ENCODE measurements at places on chromosomes 6 and 20.

- no peak for DNase-seq
Observed at GRCh38 chr6:55874316-55874715, 1.1 kb downstream of the BMP5 start.

- DNase-seq: no peak
Observed at GRCh38 chr20:43590036-43590391, 723 bp upstream of the IFT52 start.

DNA sequence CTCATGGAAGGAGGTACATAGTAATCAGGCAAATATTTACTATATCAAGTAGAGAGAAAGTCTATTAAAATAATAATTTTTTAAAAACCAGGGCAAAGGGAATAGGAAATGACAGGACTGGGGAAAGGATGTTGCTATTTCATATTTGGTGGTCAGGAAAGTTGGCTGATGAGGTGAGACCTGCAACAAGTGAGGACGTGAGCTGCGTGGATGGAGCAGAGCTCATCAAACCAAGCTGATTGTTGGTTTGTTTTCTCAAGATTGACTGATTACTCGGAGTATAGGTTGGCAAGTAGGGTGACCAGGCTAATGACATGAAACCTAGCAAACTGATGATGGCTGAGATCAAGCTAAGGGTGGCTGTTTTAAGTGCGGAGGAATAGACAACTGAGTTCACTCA is 6.0 kb downstream of the GJA1 start:
- no peak for DNase-seq

- no peak for DNase-seq
Observed at GRCh38 chr6:27263886-27264285, 16.4 kb downstream of the PRSS16 start.

GRCh38 chr6:37371154-37372083 is 17.6 kb downstream of the RNF8 start:
- no peak for DNase-seq

DNA sequence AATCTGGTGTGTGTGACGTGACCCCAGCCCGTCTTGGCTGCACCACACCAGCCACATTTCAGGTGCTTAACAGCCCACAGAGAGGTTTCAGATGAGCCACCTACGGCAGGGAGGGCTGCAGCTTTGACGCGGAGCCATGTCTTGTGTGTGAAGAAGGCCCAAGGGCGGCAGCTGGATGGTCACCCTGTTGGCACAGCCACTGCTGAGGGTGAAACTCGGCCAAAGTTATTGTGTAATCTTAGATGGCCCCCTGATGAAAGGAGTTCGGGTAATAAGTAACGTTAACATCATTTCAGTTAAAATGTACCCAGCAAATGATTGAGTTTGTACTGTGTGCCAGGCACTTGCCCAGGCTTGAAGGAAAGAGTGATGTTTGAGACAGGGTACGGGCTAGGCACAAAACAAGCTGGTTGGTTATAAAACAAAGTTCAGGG is 97.2 kb downstream of the SSR1 start:
- DNase-seq: no peak

GRCh38 chr6:46072866-46073265 is 56.9 kb upstream of the ENPP4 start:
- no peak for DNase-seq

- no peak for DNase-seq
Observed at GRCh38 chr20:21272279-21272678, 30.9 kb upstream of the XRN2 start.

GRCh38 chr6:11731423-11731822 is 47.2 kb downstream of the ADTRP start:
- no peak for DNase-seq

DNA sequence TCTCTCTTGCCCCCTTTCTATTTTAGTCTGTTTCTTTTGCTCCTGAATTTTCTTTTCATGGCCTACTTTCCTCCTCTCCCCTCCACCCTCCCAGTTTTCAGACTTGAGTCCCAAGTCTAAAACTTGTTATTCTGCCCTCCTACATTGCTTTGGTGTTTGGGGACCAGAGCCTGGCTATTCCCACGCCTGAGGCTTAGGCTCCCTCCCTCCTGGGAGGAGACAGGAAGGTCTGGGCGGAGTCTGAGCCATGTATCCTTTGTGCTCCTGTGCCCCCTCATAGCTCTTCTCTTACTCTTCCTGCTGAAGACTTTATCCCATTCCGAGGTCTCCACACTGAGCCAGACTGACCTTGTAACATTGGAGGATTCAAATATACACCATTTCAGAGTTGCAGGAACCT is 69.5 kb downstream of the DAAM2 start:
- no peak for DNase-seq

DNA sequence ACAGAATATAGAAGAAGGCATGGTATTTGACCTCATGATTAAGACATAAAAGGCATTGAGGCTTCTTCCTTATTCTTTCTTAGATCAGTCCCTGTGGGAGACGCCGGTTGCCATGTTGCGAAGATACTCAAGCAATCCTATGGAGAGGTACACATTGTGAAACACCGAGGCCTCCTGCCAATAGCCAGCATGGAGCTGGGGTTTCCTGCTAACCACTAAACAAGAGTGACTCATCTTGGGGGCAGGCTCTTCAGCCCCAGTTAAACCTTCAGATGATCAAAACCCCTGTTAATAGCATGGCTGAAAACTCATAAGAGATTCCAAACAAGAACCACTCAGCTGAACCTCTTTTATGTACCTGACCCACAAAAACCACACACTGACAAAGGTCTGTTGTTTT is 478.8 kb downstream of the CD83 start:
- DNase-seq: no peak

GRCh38 chr6:74891349-74891831 is 314.5 kb downstream of the COL12A1 start:
- DNase-seq: no peak

- no peak for DNase-seq
Observed at GRCh38 chr6:21404577-21404976, 189.0 kb upstream of the SOX4 start.

DNA sequence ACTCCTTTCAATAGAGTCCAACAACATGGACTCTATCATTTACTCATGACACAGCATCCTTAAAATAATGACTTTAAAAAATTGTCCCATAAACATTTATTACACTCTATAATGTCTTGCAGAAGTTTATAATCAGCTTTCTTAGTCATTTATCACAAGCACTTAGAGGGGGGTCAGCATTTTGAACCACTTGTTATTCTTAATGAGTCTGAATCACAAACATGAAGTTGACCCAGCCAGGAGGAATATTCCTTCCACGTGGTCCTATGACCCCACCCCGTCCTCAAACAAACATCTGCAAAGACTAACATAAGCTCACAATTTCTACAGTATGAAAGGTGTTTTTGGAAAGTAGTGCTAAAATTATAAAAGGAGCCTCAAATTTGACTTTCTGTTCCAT is 91.1 kb downstream of the MTFR2 start:
- DNase-seq: no peak

- no peak for DNase-seq
Observed at GRCh38 chr6:12075067-12075563, 63.0 kb downstream of the HIVEP1 start.

DNA sequence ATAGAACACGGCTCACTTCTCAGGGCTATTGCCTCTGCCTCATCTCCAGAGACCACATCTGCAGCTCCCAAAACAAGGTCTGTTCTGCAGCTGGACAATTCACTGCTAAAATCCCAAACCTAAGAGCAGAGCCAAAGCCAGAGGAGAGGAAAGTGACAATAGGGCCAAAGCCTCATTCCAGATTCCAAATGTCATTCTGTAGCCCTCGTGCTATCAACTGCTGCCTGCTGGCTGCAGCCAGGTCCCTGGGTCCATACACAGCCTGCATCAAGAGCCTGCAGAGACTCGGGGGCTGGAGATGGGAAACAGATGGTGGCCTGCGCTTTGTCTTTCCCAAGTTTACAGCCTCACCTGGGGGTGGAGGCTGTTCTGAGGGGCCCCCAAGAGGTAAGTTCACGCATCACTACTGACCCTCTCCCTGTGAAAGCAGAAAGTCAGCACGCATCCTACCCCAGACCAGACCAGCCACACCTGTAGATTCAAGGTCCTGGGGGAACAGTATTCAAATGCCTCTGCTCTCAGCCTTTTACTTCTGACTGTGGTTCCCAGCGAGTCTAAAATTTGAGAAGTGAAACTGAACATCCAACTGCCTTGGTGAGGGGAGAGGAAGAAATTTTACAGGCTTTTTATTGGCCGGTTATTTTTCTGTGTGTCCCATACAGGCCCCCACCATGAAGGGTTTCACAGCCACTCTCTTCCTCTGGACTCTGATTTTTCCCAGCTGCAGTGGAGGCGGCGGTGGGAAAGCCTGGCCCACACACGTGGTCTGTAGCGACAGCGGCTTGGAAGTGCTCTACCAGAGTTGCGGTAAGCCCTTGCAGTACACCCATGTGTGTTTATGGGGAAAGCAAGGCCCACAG is at the start of gene LY86:
Gene LY86, plus strand, starts transcription at position 657 of the 860 bp plus-strand sequence. Its CDS starts 15 bp downstream, at position 672.
- DNase-seq: no peak

DNA sequence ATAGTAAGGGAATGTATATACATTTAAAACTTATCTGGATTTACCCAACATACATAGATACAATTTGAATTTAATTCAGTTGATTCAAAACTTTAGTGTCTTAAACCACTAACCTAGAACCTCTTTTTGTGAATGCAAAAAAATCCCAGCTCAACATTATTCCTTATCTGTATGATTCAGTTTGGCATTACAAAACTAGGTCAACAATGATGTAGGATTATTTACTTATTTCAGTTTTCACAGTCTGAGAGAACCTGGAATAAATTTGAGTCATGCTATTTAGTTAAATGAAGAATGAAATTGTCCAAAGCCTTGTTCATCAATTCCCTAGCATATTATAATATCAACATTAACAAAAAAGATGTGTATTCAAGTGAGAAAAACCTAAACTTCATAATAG is 7.4 kb upstream of the PLCB1 start:
- DNase-seq: no peak

GRCh38 chr6:1644516-1645060 is 34.9 kb downstream of the FOXC1 start:
- no peak for DNase-seq

DNA sequence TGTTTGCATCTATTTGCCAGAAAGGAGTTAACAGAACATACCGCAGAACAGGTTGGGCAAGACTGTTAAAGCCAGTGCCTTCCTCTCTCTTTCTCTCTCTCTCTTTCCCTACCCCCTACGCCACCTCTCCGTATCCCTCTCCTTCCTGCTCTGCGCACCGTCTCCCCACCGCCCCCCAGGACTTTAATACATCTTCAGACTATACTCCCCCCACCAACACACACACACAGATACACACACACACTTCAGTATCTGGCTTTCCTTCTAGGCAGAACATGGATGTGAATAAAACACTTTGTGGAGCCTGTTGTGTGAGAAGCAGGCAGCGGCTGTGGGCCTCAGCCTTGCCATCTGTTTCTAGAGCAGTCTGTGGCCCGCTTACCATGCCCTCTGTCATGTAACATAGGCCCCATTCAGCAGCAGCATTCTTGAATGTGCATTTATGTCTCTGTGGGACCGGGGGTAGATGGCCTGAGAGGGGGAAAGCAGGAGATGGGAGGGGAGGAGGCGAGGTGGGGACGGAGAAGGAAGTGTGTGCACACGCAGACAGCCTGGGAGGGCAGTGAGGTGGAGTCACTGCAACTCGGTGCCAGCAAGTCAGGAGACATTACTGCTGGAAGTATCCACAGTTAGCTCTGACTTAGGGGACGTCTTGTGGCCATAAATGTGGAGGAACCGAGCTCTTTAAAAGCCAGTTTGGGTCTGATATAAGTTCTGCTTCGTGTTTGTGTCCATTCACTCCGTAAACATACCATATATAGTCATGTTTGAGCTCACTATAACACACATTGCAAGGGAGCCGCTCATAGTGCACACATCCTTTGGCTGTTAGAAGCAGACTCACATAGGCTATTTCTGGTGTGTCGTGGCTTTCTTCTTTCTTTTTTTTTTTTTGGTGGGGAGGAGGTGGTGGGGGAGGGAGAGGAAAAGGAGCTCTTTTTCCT is 38.4 kb downstream of the RREB1 start:
- DNase-seq: no peak

DNA sequence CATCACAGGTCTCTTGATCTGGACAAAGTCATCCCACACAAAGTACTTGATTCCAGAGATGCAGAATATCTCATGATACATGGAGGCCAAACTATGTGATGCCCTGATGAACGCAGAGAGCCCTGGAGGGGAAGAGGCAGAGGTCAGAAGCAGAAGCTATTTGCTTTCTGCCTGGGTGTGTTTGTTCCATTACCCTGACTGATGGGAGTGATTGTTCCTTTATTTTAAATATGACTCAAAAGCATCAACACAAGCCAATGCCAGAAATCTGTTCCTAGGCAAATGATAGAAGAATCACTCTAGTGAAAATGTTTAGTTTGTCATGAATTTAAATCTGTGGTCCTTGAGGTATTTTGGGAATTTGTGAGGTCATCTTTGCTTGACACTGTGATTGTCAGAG is 54.7 kb upstream of the GGTLC1 start:
- no peak for DNase-seq

DNA sequence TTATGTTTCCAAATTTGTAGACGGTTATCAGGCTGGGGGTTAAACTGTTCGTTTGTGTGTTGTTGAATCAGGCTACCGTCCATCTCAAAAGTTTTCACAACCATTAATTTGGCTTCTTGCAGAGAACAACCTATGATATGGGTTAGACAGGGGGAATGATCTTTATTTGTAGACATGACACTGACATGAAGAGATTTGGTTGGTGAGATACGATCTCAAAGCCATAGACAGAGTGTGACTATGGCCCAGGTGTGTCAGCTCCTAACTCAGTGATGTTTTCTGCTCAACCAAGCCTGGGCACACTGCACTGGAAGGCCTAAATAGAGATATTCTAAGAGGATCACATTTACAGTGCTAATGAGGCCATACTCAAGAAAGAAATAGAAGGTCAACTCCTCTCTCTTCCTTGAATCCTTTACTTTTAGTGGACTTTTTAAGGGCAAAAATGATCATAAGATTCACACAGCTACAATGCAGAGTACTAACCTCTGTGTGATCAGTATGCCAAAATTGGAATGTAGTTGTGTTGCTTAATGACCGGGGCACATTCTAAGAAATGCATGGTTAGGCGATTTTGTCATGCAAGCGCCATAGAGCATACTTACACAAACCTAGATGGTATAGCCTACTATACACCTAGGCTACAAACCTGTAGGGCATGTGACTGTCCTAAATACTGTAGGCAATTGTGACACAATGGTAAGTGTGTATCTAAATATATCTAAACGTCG is 17.6 kb upstream of the SNRNP48 start:
- DNase-seq: no peak

DNA sequence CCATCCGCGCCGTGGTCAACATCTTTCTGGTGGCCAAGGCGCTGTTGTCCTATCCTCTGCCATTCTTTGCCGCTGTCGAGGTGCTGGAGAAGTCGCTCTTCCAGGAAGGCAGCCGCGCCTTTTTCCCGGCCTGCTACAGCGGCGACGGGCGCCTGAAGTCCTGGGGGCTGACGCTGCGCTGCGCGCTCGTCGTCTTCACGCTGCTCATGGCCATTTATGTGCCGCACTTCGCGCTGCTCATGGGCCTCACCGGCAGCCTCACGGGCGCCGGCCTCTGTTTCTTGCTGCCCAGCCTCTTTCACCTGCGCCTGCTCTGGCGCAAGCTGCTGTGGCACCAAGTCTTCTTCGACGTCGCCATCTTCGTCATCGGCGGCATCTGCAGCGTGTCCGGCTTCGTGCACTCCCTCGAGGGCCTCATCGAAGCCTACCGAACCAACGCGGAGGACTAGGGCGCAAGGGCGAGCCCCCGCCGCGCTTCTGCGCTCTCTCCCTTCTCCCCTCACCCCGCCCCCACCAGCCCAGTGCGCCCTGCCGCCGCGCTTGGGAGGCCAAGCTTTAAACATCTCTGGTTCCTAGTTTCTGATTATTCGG is 4.0 kb downstream of the SLC32A1 start:
- no peak for DNase-seq
